Caki2 (cell line): ENCODE measurements at places on chromosomes 3 and 15. TPM values are rescaled to one million over a fixed set of nuclear protein-coding genes. Genes with fewer than 3 reads are reported as not detected.

DNA sequence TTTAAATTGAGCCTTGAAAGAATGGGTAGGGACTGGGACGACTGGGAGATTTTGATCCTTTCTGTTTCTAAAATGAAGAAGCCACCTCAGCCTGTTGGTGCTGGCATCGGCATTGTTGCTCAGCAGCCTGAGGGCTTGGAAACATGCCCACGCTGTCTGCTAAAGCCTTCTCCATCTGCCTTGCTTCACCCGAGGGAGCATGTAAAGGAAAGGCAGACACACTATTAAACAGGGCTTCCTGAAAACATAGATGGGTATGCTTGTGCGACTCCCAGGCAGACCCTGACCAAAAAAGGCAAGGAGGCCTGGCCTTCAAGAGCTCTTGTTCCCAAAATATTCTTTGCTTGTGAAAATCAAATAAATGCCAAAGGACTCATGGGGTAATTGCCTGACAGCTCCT is 84.2 kb upstream of the SLC4A7 start:
- DNase-seq = no peak

GRCh38 chr3:186886202-186886981 is 43.9 kb downstream of the ADIPOQ start:
- no peak for DNase-seq

DNA sequence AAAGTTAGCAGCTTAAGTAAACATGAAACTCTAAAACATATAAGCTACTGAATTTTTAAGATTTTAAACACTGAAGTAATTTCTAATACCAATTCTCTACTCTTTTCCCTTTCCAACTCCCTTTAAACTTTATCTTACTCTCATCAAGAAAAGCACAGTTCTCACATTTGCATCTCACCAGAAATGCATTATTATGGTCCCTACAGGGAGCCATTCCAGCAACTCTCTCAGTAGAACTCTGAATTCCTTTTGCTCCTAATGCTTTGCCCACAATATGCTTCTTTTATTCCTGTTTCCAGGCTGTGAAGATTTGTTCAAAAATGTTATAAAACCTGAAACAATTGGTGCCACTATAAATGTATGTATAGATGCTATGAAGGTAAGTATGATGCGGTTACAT is 83.4 kb downstream of the TFDP2 start:
- DNase-seq = no peak

The DZIP1L gene
- total RNA-seq = 6.3 and 8.9 TPM in 2 replicates

DNA sequence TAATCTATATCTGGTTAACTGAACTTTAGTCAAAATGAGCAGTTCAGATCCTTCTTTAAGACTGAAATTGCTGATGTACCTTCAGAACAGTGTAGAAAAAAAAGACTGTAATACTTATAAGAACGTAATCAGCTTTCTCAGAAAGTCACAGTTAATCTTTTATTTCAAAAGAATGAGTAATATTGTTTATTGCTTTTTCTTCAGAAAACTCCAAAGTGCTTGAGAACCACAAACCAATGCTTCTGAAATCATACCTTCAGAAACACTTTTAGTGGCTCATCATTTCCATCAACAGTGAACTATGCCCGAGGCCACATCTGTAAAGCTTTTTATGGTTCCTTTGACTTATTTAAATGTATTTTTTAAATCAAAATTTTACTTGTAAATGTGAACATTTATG is 33.3 kb upstream of the CLASP2 start:
- DNase-seq = no peak

- DNase-seq = peak; percentile 19
These were observed 13.6 kb downstream of the MRPS25 start for GRCh38 chr3:15051531-15051930.

DNA sequence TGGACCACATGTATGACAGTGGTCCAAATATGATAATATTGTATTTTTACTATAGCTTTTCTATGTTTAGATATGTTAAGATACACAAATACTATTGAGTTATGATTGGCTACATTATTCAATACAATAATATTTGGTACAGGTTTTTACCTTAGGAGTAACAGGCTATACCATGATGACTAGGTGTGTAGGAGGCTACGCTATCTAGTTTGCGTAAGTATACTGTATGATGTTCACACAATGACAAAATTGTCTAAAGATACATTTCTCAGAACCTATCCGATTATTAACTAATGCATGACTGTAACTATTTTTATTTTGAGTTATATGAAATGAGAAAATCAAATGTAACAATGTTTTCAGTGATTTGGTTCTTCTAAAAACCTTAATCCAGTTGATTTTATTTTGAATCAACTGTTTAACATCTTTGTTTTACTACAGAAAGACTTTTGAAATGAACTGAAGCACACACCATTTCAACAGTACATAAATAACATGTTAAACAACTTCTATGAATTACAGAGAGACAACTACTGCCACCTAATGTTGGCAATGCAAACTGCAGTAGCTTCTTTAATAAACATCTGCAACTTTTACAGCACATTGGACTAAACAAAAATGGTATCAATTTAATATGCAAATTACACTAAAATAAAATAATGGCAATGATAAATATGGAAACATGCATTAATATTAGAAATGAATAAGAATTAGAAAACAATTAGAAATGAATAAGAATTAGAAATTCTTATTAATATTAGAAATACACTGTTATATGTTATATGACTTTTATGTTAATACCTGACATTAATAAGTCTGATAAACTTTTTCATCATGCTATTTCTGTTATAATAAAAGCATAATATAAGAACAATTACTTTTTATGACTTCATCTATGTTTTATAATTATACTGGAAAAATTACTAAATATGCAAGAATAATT is 255.7 kb downstream of the MBNL1 start:
- DNase-seq = peak; percentile 6

GRCh38 chr3:100209948-100210771 is 50.6 kb upstream of the TBC1D23 start:
- no peak for DNase-seq

The CPNE4 gene
- 0.27 and 0.96 TPM in 2 replicates for total RNA-seq

GRCh38 chr3:50345586-50346234 is at the start of gene ZMYND10:
ZMYND10 (minus strand) TSS chr3:50345732; CDS start chr3:50345579, 153 bp downstream.
- no peak for DNase-seq

DNA sequence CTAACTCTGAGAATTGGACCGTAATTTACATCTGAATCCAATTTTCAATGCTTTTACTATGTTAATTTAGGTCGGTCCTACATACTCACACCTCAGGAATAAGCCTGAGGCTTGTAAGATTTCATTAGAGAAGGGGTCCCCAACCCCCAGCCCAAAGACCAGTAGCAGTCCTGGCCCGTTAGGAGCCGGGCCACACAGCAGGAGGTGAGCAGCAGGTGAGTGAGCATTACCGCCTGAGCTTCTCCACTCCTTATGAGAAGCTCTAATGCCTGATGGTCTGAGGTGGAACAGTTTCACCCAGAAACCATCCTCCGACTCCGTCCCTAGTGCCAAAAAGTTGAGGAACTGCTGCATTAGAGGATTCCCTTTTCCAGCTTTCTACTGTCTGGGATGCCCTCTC is 757.3 kb downstream of the SI start:
- DNase-seq = no peak

DNA sequence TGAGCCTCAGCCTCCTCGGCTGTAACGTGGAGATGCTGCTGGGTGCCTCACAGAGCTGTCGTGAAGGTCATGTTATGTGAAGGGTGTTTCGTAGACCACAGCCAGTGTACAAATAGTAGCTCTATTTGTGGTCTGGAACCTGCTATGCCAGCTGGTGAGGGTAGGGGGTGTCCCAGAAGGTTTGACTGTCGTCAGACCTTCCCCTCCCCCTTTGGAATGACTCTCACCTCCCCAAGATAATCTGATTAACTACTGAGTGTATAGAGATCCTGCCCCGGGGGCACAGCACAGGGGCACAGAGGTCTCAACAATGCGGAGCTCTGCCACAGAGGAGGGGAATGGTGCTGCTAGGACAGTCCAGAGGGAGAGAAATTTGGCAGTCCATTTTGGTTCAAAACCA is 20.5 kb downstream of the FGD5 start:
- no peak for DNase-seq

The CIDEC gene
- total RNA-seq = not detected in 2 replicates
